AG04449 (cell line): ENCODE measurements at places on chromosomes 12 and 14.

GRCh38 chr14:29391231-29391630 lies 536.4 kb downstream of the PRKD1 start:
- DNase-seq = no peak

GRCh38 chr12:1093166-1093751 lies 102.2 kb downstream of the ERC1 start:
- no peak for DNase-seq

DNA sequence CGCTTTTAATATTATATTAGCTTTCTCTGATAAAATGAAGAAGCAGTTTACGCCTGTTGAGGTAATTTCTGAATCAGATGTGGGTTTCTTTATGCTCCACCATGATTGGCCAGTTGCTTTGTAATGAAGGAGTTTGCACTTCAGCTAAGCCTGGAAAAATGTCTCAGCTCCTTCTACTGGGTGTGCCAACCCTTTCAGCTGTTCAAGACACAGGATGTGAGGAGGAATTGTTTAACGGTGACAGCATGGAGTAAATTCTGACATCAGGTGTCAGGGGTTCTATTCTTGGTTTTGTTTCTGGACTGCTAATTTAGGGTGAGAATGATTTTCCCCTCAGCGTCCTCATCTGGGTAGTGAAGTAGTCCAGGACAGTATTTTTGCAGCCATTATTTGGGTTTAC lies 43.5 kb downstream of the FLRT2 start:
- no peak for DNase-seq

GRCh38 chr14:101337053-101337452 lies 224.2 kb upstream of the DIO3 start:
- no peak for DNase-seq

DNA sequence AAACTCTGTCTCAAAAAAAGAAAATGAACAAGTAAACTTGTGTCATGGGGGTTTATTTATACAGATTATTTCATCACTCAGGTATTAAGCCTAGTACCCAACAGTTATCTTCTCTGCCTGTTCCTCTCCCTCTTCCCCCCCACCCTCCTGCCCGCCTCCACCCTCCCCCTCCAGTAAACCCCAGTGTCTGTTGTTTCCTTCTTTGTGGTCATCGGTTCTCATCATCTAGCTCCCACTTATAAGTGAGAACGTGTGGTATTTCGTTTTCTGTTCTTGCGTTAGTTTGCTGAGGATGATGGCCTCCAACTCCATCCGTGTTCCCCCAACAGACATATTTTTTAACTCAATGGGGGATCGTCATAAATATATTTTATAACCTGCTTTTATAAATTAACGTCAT lies 12.3 kb downstream of the IL31 start:
- no peak for DNase-seq

- DNase-seq = no peak
Measured at GRCh38 chr12:3417113-3417512, 73.9 kb upstream of the PRMT8 start.

- no peak for DNase-seq
Measured at GRCh38 chr14:49733836-49734235, 34.1 kb upstream of the KLHDC2 start.

GRCh38 chr12:42679466-42679865 lies 89.9 kb upstream of the PRICKLE1 start:
- DNase-seq = peak; percentile 24
